ENCODE measurements at places on chromosomes 16 and 17.

DNA sequence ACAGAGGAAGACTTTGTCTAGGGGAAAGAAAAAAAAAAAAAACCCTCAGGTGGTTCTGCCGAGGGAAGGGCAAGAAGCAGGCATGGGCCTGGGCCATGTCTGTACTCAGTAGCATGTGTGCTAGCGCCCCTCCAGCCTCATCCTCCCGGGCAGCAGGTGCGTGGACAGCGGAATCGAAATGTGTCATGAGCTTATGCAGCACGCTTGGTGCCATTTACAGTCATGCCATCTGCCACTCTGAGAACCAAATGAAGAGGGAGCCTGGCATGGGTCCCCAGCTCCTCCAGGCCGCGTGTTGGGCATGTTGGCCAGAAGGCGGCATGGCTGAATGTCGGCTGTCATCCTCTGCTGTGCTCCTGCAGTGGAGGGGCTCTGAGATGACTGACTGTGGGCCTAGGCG is 31.4 kb downstream of the CRAMP1 start:
- DNase-seq = no peak

- DNase-seq = no peak
Measured at GRCh38 chr16:11066261-11066870, 122.0 kb downstream of the CLEC16A start.

DNA sequence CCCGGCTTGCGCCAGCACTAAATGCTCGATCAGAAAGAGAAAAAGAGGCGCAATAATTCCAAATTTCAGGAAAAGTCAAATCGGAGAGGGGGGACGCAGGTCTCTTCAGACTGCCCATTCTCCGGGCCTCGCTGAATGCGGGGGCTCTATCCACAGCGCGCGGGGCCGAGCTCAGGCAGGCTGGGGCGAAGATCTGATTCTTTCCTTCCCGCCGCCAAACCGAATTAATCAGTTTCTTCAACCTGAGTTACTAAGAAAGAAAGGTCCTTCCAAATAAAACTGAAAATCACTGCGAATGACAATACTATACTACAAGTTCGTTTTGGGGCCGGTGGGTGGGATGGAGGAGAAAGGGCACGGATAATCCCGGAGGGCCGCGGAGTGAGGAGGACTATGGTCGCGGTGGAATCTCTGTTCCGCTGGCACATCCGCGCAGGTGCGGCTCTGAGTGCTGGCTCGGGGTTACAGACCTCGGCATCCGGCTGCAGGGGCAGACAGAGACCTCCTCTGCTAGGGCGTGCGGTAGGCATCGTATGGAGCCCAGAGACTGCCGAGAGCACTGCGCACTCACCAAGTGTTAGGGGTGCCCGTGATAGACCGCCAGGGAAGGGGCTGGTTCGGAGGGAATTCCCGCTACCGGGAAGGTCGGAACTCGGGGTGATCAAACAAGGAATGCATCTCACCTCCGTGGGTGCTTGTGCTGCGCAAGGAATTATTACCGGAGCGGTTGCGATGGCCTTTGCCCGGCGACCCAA is 4.0 kb upstream of the DLX4 start:
- DNase-seq = no peak

DNA sequence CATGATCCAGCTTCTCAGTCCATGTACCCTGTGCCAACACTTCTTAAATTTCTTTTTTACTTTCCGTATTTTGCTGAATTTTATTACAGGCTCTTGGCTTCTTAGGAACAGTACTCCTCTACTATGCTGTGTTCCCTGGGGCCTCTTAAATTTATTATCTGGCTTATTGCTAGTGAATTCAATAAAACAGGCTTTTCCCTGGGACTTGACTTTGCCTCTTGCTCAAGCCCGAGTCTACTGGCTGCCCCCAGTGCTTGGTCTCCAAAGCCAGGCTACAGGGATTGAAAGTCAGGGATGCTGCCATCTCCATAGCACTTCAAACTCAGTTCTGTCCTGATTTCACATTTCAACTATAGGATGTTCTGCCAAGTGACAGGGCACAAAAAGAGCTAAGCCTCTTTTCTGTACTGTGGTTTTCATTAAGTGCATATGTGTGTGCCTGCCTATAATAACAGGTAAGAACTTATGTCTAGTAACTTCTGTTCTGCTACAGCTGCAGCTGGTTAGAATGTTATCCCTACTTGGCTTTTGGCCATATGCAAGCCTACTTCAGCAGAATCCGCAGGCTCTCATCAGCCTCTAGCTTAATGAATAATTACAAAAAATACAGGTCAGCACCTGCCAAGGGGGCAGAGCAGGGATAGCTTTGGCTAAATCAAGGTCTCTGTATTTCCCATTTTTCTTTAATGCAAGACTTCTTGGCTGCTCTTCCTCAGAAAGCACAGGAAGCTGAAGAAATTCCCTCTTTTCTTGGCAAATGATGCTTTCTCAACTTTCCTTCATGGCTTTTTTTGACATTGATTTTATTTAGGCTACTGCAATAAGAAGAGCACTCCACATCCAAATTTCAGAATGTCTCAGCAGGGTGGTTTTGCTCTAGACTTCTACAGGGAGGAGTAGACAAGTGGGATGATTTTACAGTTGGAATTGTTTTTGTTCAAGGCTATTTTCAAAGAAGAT is 8.2 kb downstream of the FAM20A start:
- DNase-seq = no peak

All from DMS53 (cell line).